Central memory CD8-positive, alpha-beta T cell (primary cell): ENCODE measurements at places on chromosomes 7 and 10.

DNA sequence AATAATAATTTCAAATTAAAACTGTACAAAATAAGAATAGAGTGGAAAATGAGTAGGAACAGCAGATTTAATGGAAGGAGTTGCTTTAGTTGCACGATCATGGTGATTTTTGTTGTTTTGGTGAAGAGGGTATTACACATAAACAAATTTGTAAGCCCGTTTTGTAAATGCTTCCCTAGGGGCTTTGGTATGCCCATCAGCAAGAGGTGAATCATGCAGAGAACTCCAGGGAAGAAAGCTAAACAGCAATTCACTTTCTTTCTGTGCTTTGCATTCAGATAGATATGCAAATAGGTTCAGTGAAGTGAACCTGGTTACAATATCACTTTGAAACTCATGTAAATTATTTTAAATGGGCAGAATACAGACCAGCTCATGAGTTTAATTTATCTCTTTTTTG is 422.2 kb upstream of the MTPN start:
- no peak overlapping the region for H3K4me3 ChIP-seq
- no peaks in the 10 kb centered on the region for H3K4me1 ChIP-seq
- peaks cover 2% of the 10 kb centered on the region for H3K36me3 ChIP-seq

- no peaks in the 10 kb centered on the region for H3K27me3 ChIP-seq
- H3K27ac ChIP-seq: no peak overlapping the region
- no peak overlapping the region for H3K4me3 ChIP-seq
- peaks cover 3% of the 10 kb centered on the region for H3K36me3 ChIP-seq
Measured at GRCh38 chr7:8109196-8110022, 140.8 kb downstream of the GLCCI1 start.

GRCh38 chr10:114313139-114313538 is 74.1 kb downstream of the VWA2 start:
- H3K27me3 ChIP-seq: peaks cover 13% of the 10 kb centered on the region
- no peak for DNase-seq
- H3K27ac ChIP-seq: no peak overlapping the region
- H3K4me3 ChIP-seq: no peak overlapping the region

DNA sequence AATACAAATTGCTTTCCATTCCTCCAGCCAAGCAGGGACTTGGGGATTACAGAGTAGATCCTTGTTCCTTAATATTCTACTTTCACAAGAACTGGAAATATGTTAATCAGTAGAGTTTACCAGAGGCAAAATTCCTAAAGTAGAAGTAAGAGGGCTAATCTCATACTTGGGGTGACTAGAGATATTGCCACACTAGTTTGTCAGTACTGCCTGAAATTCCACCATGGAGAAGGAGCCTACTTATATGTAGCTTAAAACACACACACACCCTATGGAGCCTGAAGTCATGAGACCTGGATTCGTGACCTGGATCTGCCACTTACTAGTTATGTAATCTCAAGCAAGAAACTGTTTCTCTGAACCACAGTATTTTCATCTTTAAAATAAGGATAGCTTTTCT is 33.9 kb downstream of the STRIP2 start:
- no peak overlapping the region for H3K27ac ChIP-seq
- H3K4me3 ChIP-seq: no peak overlapping the region
- no peaks in the 10 kb centered on the region for H3K27me3 ChIP-seq
- H3K36me3 ChIP-seq: no peaks in the 10 kb centered on the region
- H3K4me1 ChIP-seq: no peaks in the 10 kb centered on the region
- DNase-seq: no peak

GRCh38 chr10:95567903-95568630 is 6.9 kb upstream of the SORBS1 start:
- H3K4me1 ChIP-seq: no peaks in the 10 kb centered on the region
- DNase-seq: no peak
- no peak overlapping the region for H3K4me3 ChIP-seq
- no peak overlapping the region for H3K27ac ChIP-seq
- H3K36me3 ChIP-seq: no peaks in the 10 kb centered on the region

- peaks cover 16% of the 10 kb centered on the region for H3K36me3 ChIP-seq
- H3K27me3 ChIP-seq: no peaks in the 10 kb centered on the region
- peak overlapping the region; percentile 99 for H3K27ac ChIP-seq
- peaks cover 86% of the 10 kb centered on the region for H3K4me1 ChIP-seq
Measured at GRCh38 chr10:6530211-6530840, 49.8 kb downstream of the PRKCQ start.

DNA sequence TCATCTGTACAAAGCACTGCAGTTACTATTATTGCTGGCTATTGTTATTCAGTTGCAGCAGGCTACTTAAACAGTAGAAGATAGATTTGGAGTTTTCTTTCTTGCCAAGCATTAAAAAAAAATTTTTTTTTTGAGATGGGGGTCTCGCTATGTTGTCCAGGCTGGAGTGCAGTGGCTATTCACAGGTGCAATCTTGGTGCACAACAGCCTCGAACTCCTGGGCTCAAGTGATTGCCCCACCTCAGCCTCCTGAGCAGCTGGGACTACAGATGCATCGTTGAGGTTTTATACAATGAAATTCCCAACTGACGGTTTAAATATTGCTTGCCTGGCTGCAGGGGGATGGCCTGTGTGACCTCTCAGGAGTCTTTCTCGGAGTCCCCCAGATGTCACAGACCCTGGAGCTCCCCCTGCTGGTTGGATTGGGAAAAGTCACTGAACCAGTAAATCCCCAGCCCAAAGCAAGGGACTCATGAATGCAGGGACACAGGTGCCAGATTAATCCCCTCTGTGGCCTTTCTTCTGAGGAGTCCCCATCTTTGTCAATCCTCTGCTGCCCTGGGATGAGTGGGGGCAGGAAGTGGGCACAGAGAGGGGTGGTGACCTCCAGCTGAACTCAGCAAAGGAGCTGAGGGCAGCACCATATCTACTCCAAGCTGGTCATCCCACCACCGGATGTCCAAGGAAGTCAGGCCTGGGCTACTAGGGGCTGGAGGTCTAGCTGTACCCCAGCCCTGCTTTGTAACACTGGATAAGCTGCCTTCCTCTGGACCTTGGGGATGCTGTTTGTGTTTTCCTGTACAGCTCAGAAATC is 149.6 kb downstream of the C10orf105 start:
- peaks cover 19% of the 10 kb centered on the region for H3K27me3 ChIP-seq
- no peak overlapping the region for H3K27ac ChIP-seq
- no peaks in the 10 kb centered on the region for H3K4me1 ChIP-seq
- no peaks in the 10 kb centered on the region for H3K36me3 ChIP-seq

DNA sequence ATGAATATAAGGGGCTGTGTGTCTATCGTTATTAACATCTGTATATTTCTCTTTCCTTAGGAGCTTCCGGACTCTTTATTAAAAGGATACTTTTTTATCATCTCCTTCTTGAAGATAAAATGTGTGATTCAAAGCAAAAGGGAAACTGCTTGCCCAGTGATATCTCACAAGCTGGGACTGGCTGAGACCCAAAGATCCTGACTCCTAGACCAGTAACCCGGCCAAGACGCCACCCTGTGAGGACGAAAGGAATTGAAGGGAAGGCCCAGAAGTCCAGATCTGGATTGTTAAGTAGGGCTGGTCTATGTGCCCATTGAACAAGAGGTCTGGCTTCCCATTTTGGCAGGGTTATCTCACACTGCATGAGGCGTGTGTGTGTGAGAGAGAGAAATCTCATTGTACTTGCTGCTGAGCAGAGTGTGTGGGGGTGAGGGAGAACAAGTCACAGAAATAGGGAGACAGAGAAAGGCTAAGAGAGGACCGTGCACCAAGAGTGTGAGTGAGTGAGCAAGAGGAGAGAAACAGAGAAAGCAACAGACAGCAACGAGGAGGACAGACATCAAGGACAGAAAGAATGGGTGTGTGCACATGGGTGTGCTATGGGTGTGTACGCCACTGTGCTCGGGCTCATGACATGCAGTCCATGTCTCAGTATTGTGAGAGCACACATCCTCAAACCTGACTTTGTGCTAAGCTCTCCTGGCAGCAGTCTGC is 75.4 kb downstream of the PLXNA4 start:
- H3K4me1 ChIP-seq: no peaks in the 10 kb centered on the region
- H3K36me3 ChIP-seq: peaks cover 4% of the 10 kb centered on the region
- H3K27me3 ChIP-seq: no peaks in the 10 kb centered on the region
- no peak overlapping the region for H3K27ac ChIP-seq

DNA sequence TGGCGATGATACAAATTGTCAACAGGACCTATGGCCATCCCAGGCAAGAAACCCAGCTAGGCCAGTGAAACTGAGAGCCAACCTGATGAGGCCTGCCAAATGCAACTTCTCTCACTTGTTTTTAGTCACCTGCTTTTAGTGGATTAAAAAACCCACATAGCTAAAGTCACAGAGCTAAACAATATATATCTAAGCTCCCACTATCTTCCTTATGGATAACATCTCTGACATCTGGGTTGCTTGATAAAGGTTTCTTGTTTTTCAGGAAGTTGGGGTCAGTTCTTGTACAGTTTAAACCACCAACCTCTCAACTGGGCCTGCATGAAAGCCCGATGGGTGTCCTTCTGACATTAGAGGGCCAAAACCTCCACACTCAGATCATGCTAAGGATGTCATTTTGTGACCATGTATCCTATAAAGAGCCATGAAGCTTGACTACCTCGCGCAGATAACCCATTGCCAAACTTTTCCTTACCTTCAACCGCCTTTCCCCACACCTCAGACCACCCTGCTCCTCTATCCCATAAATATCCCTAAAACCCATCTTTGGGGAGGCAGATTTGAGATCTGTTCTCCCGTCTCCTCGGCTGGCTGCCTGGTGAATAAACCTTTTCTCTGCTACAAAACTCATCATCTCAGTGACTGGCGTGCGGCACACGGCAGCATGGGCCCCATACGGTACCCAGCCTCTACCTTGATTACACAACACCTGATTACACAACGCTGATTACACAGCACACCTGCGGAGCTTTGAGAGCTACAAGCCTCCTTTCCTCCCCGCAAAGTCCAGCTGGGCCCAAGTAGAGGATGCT is 797 bp upstream of the STMP1 start:
- no peaks in the 10 kb centered on the region for H3K27me3 ChIP-seq
- peak overlapping the region; percentile 93 for H3K27ac ChIP-seq
- DNase-seq: no peak
- peak overlapping the region; percentile 94 for H3K4me3 ChIP-seq
- H3K36me3 ChIP-seq: peaks cover 9% of the 10 kb centered on the region

DNA sequence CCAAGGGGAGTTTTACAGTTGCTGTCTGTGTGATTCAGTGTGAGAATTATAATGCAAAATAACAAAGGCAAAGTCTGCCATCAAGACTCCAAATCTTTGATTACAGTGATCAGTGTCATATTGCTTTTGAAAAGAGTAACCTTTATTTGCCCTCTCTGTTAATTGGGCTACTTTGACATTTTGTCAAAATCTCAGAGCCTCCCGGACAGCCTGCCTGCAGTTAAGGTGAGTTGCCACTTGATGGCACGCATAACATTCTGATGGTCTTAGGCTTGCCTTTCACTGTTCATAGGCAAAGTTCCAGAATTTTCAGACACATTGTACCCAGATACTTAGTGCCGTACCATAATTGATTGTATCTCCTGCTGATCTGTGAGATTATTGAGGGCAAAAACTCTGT is 253.5 kb downstream of the ABCA13 start:
- no peaks in the 10 kb centered on the region for H3K4me1 ChIP-seq
- H3K4me3 ChIP-seq: no peak overlapping the region
- no peaks in the 10 kb centered on the region for H3K36me3 ChIP-seq
- DNase-seq: no peak
- no peaks in the 10 kb centered on the region for H3K27me3 ChIP-seq

DNA sequence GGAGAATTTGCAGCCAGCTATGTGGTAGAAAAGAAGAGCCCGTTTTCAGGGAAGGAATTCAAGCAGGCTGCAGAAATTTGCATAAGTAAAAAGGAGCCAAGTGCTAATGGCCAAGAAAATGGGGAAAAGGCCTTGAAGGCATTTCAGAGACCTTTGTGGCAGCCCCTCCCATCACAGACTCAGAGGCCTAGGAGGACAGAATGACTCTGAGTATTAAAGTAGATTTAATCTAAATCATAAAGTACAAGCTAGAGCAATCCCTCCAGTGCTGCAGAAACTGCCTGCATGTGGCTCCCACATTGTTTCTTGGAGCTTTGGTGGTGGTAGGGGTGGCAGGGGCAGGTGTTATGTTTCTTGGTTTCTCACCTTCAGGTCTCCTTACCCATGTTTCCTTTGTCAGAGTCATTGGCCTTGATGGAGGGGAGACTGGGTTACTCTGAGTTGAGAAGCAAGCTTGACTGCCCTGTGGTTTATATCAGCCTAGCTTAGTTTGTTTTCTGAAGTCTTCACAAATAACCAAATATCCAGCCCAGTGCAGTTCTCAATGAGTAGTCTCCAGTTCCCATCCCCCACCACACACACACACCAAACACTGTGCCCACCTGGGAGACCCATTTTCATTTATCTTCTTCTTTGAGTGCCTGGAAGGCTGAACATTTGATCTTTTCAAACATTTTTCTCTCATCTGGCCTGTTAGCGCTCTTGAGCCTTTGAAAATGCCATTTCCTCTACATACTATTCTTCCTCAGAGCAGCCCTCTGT is 34.5 kb downstream of the ITPRIP start:
- peaks cover 80% of the 10 kb centered on the region for H3K4me1 ChIP-seq
- H3K4me3 ChIP-seq: peak overlapping the region; percentile 50
- H3K27ac ChIP-seq: peak overlapping the region; percentile 8
- peaks cover 21% of the 10 kb centered on the region for H3K36me3 ChIP-seq
- no peaks in the 10 kb centered on the region for H3K27me3 ChIP-seq

DNA sequence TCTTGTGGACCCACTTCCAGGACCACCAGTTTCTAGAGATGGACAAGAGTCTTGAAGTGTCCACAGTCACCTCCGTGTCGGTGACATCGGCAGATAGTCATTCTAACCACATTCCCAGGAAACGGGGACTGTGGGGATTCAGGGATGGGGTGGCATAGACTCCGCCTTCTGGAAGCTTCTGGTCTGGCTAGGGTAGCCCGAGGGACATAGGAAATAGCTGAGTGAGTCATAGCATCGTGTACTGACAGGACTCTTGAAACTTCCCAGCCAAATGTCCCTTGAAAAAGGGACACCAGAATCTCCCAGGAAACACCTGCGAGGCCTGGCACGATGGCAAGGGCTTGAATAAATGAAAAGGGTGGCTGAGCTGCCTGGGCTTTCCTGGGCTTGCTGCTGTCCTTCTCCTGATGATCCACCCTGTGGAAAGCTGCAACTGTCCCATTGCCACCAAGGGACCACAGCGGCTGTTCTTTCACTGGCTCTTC is 84.1 kb upstream of the LRRC4 start:
- peaks cover 27% of the 10 kb centered on the region for H3K4me1 ChIP-seq
- H3K36me3 ChIP-seq: peaks cover 6% of the 10 kb centered on the region
- H3K27me3 ChIP-seq: no peaks in the 10 kb centered on the region
- no peak overlapping the region for H3K4me3 ChIP-seq

- H3K4me3 ChIP-seq: no peak overlapping the region
- peaks cover 33% of the 10 kb centered on the region for H3K36me3 ChIP-seq
- DNase-seq: no peak
- H3K27me3 ChIP-seq: no peaks in the 10 kb centered on the region
- H3K27ac ChIP-seq: no peak overlapping the region
Measured at GRCh38 chr10:12097791-12098190, 29.0 kb downstream of the DHTKD1 start.

- H3K36me3 ChIP-seq: peaks cover 25% of the 10 kb centered on the region
- H3K4me3 ChIP-seq: peak overlapping the region; percentile 25
- DNase-seq: no peak
- H3K27ac ChIP-seq: peak overlapping the region; percentile 72
- no peaks in the 10 kb centered on the region for H3K27me3 ChIP-seq
Measured at GRCh38 chr10:69345402-69345801, 67.1 kb downstream of the HK1 start.
